Heart left ventricle (tissue), 16 donors: ENCODE measurements at places on chromosomes 7 and 10. TPM values are rescaled to one million over a fixed set of nuclear protein-coding genes. Genes with fewer than 3 reads are reported as not detected.

Gene TMEM229A
- not detected for total RNA-seq

Gene C1QL3
- total RNA-seq: not detected

DNA sequence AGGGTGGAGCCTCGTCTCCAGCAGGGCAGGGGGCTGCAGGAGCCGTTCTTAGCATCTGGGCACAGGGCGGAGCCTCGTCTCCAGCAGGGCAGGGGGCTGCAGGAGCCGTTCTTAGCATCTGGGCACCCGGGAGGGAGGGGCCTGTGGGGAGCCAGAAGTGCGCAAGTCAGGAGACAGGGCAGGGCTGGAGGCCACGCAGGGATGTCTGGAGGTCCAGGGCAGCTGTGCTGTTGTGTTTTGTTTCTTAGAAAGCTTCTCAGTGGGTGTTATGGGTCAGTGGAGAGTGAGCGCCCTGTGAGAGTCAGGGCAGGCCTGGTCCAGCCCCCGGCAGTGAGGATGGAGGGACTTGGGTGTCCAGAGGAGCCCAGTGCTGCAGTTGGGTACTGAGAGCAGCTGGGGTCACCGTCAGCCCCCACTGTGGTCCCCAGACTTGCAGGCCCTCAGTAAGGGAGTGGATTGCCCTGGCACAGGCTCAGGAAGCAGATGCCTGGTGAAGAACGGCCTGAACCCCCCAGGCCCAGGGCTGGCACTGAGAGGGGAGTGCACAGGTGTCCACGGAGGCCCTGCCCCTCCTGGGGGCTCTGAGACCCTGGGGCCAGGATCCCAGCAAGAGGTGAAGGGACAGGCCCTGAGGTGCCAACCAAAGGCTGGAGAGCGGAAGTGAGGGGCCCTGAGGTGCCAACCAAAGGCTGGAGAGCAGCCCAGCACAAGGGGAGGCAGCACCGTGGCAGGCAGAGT is 29.8 kb downstream of the FAM20C start:
- DNase-seq: no peak

Gene GPRIN2
- not detected for total RNA-seq

- H3K27ac ChIP-seq: no peak within 1 kb of the TSS
- peaks cover 36% of the 10 kb centered on the region for H3K27me3 ChIP-seq
- peak within 1 kb of the TSS; percentile 69 for H3K4me3 ChIP-seq
- peaks cover 14% of the 10 kb centered on the region for H3K4me1 ChIP-seq
- peak; percentile 47 for DNase-seq
Observed at GRCh38 chr7:127252778-127253280, at the start of gene GRM8. Gene GRM8, minus strand, starts transcription at chr7:127252941.

- no peak for DNase-seq
- H3K27me3 ChIP-seq: no peaks in the 10 kb centered on the region
- no peaks in the 10 kb centered on the region for H3K36me3 ChIP-seq
- no peak overlapping the region for H3K4me3 ChIP-seq
Observed at GRCh38 chr7:43572516-43573049, 10.3 kb upstream of the STK17A start.
